ENCODE measurements at places on chromosomes 12 and 14.

GRCh38 chr14:54209511-54210250 lies 187.1 kb upstream of the CDKN3 start:
- peak; percentile 49 for DNase-seq

GRCh38 chr12:128976120-128976738 lies 123.0 kb downstream of the GLT1D1 start:
- peak; percentile 17 for DNase-seq

- DNase-seq, result peak; percentile 52
Measured at GRCh38 chr14:31692376-31692781, 131.2 kb downstream of the NUBPL start.

GRCh38 chr12:68521848-68522502 lies 88.7 kb upstream of the RAP1B start:
- peak; percentile 13 for DNase-seq

GRCh38 chr12:43428088-43428600 lies 123.9 kb downstream of the ADAMTS20 start:
- peak; percentile 28 for DNase-seq

DNA sequence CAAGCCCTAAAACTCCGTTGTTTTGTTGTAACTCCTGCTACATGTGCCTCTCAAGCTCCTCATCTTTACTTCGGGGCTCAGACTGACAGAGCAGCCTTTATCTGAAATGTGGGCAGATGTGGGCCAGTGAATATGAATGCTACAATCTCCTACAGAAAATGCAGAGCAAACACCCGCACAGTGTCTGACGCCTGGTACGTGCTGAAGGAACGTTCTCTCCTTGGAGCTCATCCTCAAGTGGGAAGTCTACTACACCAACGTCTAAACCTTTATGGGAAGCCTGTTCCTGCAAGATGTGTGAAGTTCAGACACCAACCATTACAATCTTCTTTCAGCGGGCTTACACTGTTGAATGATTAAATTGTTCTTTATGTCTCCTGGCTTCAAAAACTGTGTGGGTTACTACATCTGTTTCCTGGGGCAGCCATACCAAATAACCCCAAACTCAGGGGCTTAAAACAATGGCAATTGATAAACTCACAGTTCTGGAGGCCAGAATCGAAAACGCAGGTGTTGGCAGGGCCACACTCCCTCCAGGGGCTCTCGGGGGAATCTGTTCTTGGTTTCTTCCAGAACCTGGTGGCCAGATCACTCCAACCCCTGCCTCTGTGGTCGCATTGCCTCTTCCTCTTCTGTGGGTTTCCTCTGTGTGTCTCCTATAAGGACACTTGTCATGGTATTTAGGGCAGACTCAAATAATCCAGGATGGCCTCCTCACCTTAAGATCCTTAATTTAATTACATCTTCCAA lies 179.7 kb upstream of the PLXNC1 start:
- DNase-seq, result no peak

DNA sequence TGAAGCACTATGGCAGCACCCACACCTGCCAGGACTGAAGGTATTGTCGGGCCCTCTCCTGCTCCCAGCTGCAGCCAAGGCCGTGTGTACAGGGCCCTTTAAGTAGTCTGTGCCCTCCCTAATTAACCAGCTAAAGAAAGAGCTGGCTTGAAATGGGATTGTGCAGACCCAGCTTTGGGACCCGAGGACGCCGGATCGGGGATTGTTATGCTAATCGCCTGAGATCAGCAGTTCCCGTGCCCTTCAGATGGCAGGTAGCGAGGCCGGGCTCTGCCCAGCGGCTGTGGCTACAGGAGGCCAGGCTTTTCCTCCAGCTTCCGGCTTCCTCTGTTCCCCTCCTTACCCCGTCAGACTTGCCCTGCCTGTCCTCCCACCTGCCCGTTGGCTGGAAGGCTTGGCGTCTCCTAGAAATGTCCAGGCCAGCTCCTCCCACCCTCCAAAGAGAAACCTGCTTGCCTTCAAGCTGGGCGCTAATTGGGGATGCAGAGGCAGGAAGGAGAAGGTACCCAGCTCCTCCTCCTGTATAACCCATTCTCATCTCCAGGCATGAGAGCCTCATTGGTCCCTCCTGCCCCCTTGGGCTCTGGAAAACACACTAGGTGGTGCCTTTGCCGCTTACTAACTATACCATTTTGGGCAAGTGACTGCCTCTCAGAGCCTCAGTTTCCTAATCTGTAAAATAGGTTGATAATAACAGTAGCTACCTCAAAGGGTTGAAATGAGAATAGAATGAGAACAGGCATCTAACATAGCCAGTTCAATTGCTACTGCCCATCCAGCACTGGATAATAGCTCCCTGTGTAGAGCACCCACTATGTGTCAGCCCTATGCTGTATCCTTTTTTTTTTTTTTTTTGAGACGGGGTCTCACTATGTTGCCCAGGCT lies 25.8 kb upstream of the MSI1 start:
- peak; percentile 48 for DNase-seq

DNA sequence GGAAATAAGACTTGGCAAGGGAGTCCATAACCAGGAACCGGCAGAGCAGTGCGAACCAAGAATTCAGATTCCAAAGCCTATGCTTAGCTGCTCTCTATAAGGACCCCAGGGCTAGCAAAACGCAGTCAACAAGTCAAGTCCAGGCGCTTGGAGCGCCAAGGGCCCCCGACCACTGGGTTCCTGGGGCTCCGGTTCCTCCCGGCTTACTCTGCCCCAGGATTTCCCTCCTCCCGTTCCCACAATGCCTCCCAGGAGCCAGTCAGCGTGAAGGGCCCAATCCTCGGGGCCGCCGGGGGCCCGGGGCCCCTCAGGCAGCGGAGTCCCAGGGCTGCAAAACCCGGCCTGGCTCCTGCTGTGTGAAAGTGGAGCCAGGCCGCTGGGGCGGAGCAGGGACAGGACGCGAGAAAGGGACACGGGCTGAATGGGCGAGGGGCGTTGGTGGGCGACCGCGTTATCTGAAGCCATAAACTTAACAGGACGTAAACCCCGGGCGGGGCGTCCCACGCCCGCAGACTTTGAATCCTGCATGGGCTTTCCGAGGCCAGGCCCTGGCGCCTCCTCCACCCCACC lies 1.5 kb downstream of the KRT8 start:
- peak; percentile 90 for DNase-seq

DNA sequence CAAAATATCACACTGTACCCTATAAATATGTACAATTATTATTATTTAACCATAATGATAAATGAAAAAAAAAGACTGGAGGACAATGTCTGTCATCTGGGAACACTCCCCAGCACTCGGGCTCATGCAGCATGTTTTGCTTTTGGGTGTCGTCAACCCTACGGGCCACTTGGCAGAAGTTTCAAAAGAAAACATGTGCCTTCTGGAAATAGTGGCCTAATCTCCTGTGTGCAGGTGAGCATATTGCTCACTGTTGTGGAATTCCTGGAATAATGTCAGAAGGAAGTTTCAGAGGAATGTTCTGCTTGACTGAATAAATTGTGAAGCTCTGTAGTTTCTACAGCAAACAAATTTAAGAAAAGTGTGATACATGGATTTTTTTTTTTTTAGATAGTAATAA lies 298.3 kb downstream of the SSPN start:
- peak; percentile 62 for DNase-seq

GRCh38 chr14:89858089-89858488 lies 96.4 kb downstream of the EFCAB11 start:
- no peak for DNase-seq

DNA sequence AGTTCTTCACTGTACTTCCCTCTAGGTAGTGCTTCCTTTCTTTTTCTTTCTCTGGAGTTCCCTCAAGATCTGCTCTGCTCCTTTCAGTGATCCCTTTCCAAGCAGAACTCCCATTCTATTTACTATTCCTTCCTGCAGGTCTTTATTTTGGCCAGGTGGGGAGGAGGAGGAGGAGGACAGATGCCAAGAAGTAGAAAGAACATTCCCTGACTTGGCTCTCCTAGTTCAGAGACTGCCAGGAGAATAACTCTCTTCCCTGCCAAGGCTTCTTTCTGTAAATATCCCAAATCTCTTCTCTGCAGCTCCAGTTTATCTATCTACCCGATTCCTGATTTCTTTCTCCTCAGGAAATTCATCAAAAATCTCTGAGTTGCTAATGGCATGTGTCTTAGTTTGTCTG lies 229.6 kb upstream of the TMEM260 start:
- no peak for DNase-seq

DNA sequence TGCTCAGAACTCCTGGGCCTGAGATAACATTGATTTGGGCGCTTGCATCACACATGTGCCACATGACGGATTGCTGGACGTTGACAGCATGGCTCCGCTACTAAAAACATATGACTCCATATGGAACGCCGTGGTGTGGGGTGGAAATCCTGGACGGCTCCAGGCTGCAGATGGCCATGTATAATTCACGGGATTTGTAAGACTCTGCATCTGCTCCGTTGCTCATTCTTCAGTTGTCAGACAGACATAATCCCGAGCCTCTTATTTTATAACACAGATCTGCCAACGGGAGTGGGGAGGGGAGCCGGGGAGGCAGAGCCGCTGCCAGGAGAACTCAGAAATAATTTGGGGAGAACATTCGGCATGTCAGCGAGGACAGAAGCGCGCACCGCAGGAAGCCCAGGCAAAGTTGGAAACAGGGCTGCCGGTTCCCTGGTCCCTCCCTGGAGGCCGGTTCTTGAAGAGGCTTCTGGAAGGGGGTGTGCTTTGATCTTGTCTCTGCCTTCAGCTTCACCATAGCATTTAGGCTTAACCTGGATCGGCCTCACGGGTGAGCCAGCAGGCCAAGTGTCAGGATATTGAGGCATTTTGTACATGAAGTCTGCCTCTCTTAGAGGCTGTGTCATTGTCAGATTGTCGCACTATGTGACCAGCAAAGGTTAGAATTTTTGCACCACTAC lies 45.8 kb upstream of the MYL2 start:
- no peak for DNase-seq

DNA sequence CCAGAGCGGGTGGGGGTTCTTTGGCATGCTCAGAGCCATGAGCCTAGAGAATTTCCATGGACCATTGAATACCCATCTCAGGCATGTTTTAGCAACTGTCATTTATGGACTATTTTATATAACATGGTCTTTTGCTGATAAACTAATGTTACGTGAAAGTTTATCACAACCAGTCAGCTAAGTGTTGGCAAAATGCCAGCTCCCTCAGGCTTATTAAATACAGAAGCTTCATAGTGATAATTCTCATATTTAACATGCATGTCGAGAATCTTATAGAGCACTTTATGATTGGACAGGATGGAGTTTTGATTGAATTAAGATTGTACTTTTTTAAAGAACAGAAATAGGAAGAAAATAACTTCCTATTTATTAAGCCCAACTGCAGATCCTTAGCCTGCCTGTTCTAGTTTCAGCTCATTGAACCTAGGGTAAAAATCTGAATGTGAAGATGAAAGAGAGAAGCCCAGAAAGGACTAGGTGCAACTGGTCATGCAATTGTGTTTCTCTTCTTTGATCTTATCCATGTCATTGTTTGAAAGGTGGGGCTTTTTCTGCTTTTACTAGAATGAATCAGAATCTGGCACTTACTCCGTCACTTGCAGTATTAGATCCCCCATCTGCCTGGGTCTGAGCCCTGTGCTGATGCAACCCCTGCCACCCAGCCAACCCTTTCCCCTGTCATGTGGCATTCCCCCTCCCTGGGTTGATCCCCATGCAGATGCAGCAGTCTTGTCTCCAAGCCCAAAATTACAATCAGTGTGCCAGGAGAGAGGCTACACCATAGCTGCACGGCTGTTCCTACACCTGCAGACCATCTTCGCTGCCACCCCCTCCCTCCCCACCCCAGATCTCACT lies 134.6 kb upstream of the EVL start:
- no peak for DNase-seq

- DNase-seq, result peak; percentile 82
Measured at GRCh38 chr12:42140901-42141300, 3.8 kb downstream of the GXYLT1 start.

DNA sequence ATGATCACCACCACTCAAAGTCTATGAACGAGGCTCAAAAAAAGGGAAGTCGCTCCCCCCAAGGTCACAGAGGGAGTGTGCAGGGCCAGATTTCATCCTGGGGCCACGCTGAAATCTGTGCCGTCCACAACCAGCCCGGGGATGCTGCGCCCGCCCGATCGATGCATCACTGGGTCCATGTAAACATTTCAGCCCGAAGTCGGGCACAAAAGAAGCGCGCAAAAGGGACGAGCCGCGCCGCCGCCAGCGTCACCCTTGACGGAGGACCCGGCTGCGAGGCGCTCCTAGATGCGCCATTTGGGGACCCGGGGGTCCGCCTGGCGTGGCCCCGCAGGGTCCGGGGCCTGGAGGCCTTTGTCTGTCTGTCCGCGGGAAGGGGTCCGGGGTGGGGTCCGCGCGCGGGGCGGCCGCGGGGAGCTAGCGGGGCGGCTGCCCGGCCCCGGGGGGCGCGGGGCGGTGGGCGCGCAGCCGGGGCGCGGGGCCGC lies 503 bp downstream of the FBXO21 start:
- DNase-seq, result peak; percentile 63

DNA sequence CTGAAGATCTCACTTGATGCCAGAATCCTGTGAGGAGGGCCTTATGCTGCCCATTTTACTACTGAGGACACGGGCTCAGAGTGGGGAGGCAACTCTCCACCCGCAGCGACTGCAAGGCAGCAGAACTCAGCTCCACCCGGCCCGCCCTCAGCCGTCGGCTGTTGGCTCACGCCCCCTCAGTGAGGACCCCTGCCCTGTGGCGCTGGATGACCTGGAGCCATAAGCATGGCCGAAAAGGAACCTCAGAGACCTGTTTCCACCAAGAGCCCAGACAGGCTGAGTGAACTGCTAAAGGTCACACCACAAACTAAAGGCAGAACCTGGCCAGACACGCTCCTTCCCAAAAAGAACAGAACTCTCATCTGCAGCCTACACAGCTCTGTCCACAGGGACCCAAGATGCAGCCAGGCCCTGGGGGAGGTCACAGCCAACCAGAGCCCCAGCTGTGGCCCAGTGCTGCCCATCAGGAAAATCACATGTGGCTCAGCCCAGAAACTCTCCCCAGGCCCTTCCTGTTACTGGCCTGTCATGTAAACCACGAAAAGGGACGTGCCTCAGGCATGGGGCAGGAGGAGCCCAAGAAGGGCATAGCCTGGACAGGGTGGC lies 32.8 kb downstream of the CCNK start:
- DNase-seq, result no peak

- no peak for DNase-seq
Measured at GRCh38 chr12:131675126-131676080, 35.5 kb upstream of the SFSWAP start.

GRCh38 chr12:60197589-60197988 lies 601.8 kb downstream of the SLC16A7 start:
- no peak for DNase-seq

GRCh38 chr12:53502983-53503728 lies 2.1 kb downstream of the TARBP2 start:
- no peak for DNase-seq

- DNase-seq, result no peak
Measured at GRCh38 chr14:91252871-91253794, 8.6 kb upstream of the GPR68 start.

Measured in astrocyte of the hippocampus (primary cell).